ENCODE measurements at places on chromosomes 2 and 18. TPM values are rescaled to one million over a fixed set of nuclear protein-coding genes. Genes with fewer than 3 reads are reported as not detected.

Gene COBLL1
- 12.1 TPM for total RNA-seq

Gene CNRIP1
- 9.3 TPM for total RNA-seq

Gene KCNG3
- not detected for total RNA-seq

Gene IL36B
- not detected for total RNA-seq

Gene SIX2
- 0.65 TPM for total RNA-seq

Gene LRRC30
- not detected for total RNA-seq

Gene BZW1
- total RNA-seq: 72.2 TPM

Gene C2orf66
- not detected for total RNA-seq

Gene EPB41L3
- total RNA-seq: 6.8 TPM

Gene HMSD
- total RNA-seq: 0.27 TPM

Gene TUBB8B
- total RNA-seq: not detected

Gene NCKAP1
- 128 TPM for total RNA-seq

Gene MTLN
- 193 TPM for total RNA-seq

DNA sequence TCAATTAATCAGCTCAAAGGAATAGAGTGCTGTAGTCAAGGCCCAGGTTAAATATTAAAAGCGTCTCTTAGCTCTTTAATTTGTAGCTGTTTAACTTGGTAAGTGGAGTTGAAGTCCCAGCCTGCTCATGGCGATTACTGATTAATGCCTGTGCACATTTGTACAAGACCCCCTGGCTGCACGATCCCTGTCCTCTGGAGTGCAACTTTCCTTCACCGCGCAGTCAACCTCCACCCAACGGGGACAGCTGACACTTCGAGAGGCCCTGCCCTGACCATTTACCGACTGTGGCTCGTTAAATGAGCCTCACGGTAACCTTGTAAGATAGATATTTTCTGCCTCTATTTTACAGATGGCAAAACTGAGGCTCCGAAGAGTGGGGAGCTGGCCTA, 5.5 kb upstream of the CYS1 start:
- DNase-seq: no peak

GRCh38 chr2:129912871-129913694, 66.4 kb upstream of the RAB6C start:
- no peak for DNase-seq

GRCh38 chr2:125526093-125526492, 1129.9 kb upstream of the GYPC start:
- DNase-seq: no peak

GRCh38 chr2:74571058-74571457, 16.5 kb downstream of the DOK1 start:
- no peak for DNase-seq

GRCh38 chr2:207254591-207255464, 89.1 kb upstream of the KLF7 start:
- DNase-seq: no peak

DNA sequence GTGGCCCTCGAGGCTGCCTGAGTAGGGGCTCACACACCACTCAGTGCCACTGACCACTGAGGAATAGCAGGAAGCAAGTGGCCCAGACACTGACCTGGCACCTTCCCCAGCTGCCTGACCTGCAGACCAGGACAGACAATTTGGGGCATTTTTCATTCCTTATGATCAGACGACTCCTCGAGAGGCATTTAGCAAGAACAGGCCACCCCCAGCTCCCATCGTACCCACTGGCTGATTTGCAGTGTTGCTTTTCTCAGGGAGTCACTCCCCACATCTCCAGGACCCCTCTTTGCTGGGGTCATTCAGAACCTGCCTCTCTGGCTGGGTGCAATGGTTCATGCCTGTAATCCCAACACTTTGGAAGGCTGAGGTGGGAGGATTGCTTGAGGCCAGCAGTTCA, 185.7 kb downstream of the HAUS1 start:
- DNase-seq: no peak

DNA sequence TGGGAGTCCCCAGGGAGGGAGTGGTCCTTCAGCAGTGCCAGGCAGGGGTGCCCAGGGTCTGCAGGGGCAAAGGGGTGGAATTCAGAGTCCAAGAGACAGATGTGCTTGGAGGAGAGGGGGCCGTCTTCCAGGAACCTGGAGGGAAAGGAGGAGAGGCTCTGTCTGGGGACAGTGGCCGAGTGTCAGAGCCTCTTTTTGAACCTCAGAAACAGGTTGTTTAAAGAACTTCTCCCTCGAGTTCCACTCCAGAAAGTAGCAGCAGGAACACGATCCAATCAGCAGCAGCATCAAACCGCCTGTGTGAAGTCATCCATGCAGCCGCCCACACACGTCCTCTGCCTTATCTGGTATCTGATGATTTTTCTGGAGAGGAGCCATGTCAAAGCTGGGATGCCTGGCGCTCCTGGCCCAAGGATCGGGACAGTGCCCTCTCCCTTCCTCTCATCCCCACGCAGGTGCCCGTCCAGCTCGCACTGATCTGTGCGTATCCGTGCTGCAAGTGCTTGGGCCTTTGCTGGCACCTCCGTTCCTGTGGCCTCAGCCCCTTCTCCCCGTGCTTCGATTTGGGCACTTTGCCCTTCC, 205.1 kb downstream of the NDUFA10 start:
- no peak for DNase-seq

- DNase-seq: no peak
These were observed 316.9 kb upstream of the THSD7B start for GRCh38 chr2:136448432-136448831.

DNA sequence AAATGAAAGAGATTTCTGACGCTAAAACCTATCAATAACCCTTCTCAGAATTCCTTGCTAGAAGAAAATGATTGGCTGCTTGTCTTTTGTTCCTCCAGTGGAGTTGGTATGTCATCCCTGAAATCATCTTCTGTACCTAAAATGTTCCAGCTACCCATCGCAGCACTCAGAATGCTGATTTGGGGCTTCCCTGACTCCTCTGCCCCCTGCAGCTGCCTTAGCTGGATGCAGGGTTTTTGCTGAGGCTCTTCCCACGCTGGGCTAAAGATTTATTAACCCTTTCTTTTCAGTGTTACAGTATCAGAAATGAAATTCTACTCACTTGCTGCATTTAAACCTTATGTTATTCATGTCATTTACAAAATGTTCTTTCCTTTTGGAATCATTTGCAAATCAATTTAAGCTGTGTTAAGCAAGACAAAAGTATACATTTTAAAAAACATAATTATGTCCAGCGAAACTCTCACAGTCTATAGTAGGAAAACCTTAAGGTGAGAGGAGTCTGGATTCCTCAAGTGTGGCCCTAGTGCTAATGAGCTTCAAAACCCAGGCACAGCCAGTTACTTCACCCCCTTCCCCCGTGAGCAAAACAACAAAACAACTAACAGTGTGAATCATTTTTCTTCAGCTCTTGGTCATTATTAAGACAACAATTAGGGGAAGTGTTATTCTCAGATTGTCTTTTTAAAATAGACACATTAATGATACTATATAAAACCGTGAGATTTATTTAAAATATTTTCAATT, 32.8 kb downstream of the PKP4 start:
- no peak for DNase-seq

- DNase-seq: no peak
These were observed 277 bp upstream of the INPP1 start for GRCh38 chr2:190343089-190343535.

GRCh38 chr18:24736662-24737330, 276.4 kb downstream of the HRH4 start:
- no peak for DNase-seq

DNA sequence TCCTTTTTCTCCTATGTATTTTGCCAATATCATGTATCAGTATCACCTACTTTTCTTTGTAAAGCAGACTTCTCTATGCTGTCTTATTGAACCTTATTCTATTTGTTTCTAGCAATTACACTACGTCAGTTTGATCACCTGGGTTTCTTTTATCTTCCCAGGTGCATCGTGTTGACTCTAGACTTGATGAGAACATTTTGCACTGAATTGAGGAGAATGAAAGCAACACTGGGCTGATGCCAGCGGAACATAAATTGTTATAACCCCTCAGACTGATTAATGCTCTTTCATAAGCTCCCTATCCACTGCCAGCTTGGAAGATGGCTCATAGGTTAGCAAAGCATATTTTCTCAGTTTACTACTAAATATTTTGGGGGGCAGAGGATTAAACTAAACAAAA, 140.6 kb downstream of the EPHA4 start:
- no peak for DNase-seq

- peak; percentile 91 for DNase-seq
These were observed 567 bp downstream of the PCYOX1 start for GRCh38 chr2:70258532-70258875.

- no peak for DNase-seq
These were observed 113.6 kb upstream of the COL5A2 start for GRCh38 chr2:189293164-189293563.

GRCh38 chr2:238701341-238702206, 146.3 kb upstream of the TWIST2 start:
- DNase-seq: no peak

DNA sequence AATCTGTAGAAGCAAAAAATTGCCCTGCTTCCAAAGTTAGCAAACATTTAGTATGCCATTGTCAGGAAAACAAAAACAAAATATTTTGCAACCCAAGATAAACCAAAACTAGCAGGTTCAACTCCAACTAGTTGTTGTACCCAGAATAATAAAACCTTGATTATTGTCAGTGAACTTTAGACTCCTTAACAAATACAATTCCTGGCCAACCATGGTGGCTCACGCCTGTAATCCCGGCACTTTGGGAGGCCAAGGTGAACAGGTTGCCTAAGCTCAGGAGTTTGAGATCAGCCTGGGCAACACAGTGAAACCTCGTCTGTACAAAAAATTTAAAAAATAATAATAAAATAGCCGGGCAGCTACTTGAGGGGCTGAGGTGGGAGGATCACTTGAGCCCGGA, 87.5 kb upstream of the MSH2 start:
- DNase-seq: no peak

GRCh38 chr2:15895615-15896469, 44.5 kb upstream of the MYCN start:
- DNase-seq: no peak

DNA sequence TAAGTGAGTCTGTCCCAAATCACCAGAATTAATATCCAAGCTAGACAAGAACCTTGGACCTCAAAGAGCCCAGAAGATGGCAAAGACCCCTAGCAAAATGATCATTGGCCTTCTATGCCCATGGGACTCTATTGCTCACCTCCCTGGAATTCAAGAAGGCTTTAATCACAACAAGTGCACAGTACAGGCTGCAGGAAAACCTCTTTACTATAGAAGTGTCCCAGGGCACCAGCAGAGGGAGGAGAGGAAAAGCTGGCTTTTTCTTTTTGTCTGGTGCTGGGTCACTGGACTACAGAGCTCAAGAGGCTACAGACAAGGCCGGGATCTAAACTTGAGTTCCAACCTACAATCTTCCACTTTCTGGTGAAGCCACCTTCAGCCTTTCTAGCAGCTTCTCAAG, 88.3 kb upstream of the PPP1CB start:
- DNase-seq: no peak

GRCh38 chr2:224901121-224901676, 141.1 kb downstream of the DOCK10 start:
- no peak for DNase-seq

DNA sequence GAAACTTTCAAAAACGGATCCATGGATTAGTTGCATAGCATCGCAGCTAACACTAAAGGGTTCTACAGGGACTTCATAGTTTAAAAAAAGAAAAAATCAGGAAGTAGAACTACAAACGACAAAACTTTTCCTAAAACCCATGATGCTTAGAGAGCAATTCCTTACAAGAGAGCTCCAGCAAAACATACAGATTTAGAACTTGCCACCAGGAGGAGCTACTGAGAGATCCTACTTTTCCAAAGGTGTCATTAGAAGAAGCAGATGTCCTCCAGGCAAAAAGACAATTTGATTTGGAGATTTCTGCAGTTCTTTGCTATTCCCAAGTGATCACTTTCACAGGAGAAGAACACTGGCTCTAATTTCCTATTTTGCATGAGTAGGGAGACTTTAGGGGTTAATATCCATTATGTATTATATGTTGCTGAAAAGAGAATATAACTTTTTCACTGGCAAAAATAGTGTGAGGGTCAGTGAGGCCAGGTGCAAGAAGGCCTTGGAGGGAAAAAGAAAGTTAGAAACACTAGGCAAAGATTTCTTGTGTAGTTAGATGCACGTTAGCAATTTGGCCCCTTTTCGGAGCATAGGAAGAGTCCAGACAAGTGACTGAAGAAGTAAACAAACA, 436.2 kb downstream of the SUCLG1 start:
- no peak for DNase-seq

- no peak for DNase-seq
These were observed 379.4 kb upstream of the RAB12 start for GRCh38 chr18:8229787-8230186.

DNA sequence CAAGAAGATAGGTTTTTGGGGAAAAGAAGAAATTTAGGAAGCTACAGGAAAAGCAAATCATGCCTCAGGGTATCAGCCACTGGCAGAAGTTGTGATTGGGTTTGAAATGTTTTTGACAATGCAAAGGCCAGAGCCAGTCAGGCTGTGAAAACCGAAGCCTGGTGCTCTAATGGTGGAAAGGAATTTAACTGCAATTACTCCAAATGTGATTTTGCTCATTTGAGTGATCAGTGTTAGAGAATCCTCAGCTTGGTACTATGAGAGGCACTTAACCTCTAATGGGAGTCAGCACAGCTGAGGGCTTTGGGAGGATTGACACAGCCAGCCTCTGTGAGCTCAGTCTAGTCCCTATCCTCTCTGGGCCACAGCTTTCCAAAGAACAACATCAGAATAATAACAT, 176.5 kb downstream of the LRRTM1 start:
- no peak for DNase-seq

- DNase-seq: no peak
These were observed 423.5 kb upstream of the ZEB2 start for GRCh38 chr2:144943293-144943941.

- no peak for DNase-seq
These were observed 30.5 kb downstream of the MAL start for GRCh38 chr2:95056044-95056443.

GRCh38 chr18:36977121-36977520, 148.2 kb downstream of the KIAA1328 start:
- DNase-seq: no peak

DNA sequence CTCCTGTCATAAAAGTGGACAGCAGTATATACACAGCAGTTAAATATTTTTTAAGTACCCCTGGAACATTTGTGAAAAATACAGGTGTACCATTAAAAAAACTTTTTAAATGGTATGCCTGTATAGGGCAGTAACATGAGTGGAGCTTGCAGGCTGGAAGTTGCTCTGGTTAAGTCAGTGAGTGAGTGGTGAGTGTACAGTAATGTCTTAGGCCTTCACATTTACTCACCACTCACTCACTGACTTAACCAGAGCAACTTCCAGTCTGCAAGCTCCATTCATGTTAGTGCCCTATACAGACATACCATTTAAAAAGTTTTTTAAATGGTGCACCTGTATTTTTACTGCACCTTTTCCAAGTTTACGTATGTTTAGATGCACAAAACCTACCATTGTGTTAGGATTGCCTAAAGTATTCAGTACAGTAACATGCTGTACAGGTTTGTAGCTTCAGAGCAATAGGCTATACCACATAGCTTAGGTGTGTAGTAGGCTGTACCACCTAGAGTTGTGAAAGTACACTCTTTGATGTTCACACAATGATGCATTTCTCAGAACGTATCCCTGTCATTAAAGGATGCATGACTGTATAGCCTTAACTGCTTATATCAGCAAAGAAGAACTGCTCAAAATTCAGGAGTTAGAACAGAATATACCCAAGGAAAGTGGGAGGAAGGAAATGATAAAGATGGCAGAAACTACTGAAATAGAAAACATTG, 112.6 kb downstream of the EHBP1 start:
- no peak for DNase-seq

All from Right ventricle myocardium superior (tissue), 1 donor.